WERI-Rb-1 (cell line): ENCODE measurements at places on chromosomes 3 and 15.

DNA sequence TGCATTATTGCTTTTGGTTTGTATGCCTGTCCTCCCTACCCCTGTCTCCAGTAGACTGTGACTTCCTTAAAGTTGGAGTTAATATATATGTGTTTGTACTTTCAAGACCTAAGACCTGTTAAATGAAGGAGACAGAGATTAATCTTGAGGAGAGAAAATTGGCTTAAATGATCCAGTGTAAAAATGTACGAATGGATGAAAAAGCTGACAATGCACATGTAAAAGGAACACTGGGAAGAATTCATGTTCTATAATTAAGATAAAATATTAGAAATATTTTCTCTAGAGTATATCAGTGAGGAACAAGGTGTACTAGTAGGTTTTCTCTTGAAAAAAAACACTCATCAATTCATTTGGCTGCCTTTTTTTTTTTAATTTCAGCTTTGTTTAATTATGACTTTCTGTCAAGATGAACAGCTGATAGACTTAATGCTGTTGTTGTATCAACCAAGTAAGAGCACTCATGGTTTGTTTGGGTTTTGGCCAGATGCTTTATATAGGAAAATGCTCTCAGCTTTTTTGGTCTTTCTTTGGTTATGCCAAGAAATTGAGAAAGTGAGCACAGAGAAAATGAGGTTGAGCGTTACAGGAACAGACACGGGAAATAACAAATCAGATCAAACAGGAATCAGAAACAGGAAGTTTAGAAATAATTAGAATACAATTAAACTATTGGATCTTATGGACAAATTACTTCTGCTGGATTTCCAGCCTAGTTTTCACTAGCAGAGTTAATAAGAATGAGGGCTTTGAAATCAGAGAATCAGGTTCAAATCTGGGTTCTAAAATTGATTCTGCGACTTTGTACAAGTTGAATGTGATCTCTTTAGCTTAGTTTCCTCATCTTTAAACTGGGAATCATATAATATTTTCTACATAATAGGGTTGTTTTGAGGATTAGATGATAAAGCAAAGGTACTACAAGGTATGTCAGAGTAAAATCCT lies 38.3 kb upstream of the AADAC start:
- DNase-seq = no peak

- DNase-seq = peak; percentile 33
Measured at GRCh38 chr3:9727041-9727595, 4.4 kb upstream of the BRPF1 start.

- peak; percentile 95 for DNase-seq
Measured at GRCh38 chr15:77070495-77071304, at the start of gene TSPAN3. Gene TSPAN3, minus strand, starts transcription at chr15:77071109. Its CDS starts 155 bp downstream, at chr15:77070954.

- DNase-seq = no peak
Measured at GRCh38 chr15:100596792-100597191, 5.2 kb downstream of the LINS1 start.

- no peak for DNase-seq
Measured at GRCh38 chr3:177237206-177237605, 39.9 kb upstream of the TBL1XR1 start.

GRCh38 chr3:11909726-11910125 lies 63.0 kb upstream of the TAMM41 start:
- no peak for DNase-seq

- no peak for DNase-seq
Measured at GRCh38 chr3:180798197-180798596, 114.3 kb upstream of the FXR1 start.

DNA sequence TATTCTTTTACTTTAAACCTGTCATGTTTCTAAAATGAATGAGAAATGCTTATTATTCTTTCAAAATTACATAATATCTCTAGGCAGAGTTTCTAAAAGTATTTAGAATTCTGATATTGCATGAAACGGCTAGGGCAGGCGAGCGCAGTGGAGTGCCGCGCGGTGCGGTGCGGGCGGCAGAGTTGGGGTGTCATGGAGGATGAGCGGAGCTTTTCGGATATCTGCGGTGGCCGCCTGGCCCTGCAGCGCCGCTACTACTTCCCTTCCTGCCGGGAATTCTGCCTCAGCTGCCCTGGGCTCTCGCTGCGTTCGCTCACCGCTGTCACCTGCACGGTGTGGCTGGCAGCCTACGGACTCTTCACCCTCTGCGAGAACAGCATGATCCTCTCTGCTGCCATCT lies 12.6 kb downstream of the BNIP2 start:
- DNase-seq = no peak

GRCh38 chr15:96515371-96515770 lies 184.9 kb downstream of the NR2F2 start:
- no peak for DNase-seq

DNA sequence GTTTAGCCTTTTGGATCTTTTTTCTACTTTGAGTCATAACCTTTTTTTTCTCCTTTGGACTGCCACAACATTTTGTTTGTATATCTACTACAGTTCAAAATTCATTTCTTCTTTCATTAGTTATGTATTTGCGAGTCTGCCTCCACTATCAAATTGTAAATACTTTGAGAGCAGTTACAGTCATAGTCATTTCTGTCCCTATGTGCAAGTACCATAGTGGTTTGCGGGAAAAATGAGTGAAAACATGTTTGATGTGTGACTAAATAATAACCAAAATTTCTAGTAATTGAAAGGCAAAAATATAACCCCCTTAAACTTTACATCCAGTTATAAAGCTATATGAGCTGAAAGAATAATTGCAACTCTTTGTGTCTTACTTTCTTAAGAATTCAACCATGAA lies 45.8 kb upstream of the CCDC50 start:
- DNase-seq = no peak

DNA sequence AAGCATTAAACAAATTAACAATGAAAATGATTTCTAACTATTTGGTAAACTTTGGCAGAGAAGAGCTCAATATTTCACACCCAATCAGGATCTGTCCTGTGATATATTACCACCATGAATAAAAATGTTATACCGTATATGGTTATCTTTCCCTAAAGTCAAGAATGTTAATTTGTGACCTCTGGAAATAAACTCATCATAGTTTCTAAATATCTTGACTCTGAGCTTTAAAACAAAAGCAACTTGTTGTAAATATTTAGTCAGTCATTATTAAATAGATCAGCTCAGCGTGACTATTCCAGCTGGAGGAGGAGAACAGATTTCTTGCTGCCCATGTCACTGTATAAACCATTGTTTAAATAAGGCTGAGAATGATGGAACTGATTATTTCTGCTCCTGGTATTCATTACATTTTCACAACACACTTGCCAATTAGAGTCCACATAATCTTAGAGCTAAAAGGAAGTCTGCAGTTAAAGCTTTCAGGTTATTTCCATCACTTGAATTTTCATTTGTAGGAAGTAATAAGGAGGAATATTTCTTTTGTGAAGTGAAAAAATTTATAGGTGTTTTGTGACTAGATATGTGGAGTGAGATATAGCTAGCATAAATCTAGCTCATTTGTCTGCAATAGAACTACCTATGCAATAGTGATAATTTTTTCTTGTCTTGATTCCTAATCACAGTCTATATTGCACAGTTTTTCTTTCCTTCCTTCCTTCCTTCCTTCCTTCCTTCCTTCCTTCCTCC lies 106.5 kb upstream of the P2RY1 start:
- DNase-seq = no peak

GRCh38 chr15:88987934-88988671 lies 74.9 kb upstream of the MFGE8 start:
- no peak for DNase-seq

GRCh38 chr3:41350441-41350840 lies 151.1 kb downstream of the CTNNB1 start:
- DNase-seq = no peak

DNA sequence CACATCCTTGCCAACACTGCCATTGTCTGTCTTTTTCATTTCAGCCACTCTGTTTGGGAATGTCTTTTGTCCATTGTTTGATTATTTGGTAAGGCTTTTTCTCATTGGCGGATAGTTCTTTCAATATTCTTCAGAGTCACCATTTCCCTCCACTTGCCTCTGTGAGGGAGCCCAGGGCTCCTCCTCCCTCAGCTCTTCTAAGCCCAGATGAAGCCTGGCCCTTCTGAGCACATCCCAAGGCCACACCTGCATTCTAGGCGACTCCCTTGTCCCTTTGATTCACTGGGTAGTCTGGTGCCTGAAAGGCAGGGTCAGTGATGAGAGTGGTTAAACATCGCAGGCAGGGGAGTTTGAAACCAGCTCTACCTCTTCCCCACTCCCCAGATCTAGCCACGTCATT lies 12.4 kb upstream of the LTF start:
- DNase-seq = no peak

- no peak for DNase-seq
Measured at GRCh38 chr3:49492969-49493368, 22.9 kb downstream of the DAG1 start.

DNA sequence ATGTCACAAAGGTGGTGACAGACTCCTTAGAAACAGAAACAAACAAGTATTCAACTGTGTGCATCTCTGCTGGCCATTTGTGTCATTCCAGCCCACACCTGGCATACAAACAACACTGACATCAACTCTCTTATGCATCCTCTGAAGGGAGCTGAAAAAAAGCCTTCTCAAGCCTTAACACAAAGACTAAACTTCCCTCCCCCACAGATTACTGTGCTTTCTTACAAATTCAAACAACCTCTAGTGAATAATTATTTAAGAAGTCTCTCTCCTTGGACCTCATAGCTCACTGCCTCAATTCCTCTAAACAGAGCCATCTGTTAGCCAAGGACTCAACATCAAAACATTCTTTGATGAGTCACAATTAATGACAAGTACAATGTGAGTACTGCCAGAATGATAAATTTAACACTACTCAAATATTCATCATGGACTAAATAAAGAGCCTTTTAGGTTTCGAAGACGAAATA lies 132.1 kb downstream of the WDR76 start:
- no peak for DNase-seq

- DNase-seq = peak; percentile 78
Measured at GRCh38 chr3:177197727-177198460, 612 bp upstream of the TBL1XR1 start.

- no peak for DNase-seq
Measured at GRCh38 chr3:19331931-19332330, 183.6 kb downstream of the KCNH8 start.

- no peak for DNase-seq
Measured at GRCh38 chr3:127860211-127860696, 37.9 kb upstream of the MGLL start.

DNA sequence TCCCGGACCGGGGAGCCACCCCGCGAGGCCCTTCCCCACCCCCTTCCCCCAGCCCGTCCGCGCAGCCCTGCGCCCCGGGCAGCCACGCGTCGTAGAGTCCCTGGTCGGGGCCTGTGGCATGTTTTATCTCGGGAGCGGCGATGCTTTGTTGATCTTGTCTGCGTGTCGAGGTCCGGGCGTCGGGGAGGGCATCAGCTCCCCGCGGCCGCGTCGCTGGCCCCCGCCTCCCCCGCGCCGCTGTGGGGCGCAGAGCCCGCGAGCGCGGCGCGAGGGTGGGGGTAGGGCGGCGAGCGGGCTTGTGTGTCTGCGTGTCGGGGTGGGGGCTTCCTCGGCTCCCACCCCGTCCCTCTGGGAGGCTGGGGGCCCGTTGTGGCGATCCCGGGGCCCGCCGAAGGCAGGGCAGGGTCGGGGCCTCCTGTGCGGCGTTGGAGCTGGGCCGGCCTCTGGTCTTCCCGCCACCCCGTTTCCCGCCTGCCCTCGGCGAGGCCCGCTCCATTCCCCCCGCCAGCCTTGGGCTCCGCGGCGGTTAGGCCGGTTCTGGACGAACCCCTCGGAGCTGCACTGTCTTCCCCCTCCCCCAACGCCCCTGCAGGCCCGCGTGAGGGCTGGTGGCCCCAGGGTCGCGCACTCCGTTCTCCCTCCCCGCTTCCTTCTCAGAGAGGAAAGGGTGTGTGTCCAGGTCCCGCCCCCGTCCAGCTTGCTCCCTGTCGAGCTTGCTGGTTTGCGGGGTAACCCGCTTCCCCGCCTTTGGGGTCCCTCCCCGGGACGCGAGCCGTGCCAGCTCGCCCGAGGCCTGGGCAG lies 695 bp downstream of the GMPS start:
- DNase-seq = peak; percentile 55
